AML-193 (cell line): ENCODE measurements at places on chromosomes 7 and 10.
A peak's percentile ranks its signal among the peaks of the same experiment; 100 is the strongest.

DNA sequence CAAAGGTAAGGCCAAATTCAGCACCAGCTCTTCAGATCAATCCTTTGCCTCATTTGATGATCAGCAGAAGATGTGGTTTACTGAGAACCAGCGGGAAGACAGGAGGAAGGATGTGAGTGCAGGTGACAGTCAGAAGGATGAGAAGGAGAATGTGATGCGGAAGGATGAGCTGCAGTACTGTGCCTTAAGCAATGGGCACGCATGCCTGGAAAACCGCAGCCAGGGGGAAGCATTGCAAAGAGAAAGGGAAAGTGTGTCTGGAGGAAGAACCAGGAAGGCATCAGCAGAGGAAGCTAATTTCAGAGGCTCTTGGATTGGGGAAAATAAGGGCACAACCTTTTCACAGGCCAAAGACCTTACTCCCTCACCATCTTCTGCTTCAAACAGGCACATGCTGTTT, 25.7 kb downstream of the C10orf71 start:
- no peak for DNase-seq

- DNase-seq, result no peak
Observed at GRCh38 chr7:158077934-158078910, 509.4 kb downstream of the PTPRN2 start.

DNA sequence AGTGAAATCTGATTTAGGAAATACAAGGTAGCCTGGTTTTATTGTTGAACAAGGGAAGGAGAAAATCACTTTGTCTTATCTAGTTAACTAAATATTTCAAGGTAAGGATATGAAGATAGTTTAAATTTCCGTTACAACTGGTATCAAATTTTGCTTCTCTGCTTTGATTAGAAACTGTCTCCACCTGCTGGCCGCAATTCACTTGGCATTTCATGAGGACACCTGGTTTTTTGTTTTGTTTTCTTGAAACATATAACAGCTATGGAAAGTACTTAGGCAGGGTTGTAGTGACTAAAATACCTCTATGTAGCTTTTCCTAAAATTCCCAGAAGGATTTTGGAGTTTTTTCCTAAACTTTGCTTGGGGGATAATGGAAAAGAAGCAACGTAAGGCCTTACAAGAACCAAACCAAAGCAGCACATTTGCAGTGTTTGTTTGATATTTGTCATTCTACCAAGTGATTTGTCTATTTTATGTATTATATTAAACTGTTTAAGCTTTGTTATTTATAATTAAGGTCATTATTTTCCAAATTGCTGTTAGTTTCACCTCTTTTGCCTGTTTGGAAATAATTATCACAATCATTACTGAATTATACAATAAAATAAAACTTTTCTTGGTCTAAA, 73.6 kb downstream of the AHCYL2 start:
- DNase-seq, result peak; percentile 56

- no peak for DNase-seq
Observed at GRCh38 chr7:101119876-101120275, 7.0 kb upstream of the SERPINE1 start.

DNA sequence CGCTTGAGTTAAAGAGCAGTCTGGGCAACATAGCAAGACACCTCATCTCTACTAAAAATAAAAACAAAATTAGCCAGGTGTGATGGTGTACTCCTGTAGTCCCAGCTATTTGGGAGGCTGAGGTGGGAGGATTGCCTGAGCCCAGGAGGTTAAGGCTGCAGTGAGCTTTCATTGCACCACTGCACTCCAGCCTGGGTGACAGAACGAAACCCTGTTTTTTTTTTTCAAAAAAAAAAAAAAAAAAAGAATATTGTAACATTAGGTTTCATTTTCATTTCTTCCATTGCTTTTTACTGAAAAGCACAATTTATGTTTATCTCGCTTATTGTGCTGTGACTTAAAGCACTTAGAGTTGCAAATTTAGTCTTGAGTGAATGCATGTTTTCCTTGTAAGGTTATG, 80.0 kb downstream of the MLLT10 start:
- no peak for DNase-seq

GRCh38 chr7:2443491-2443890, 32.7 kb downstream of the GRIFIN start:
- DNase-seq, result no peak

GRCh38 chr10:103416436-103417147, 20.2 kb downstream of the PDCD11 start:
- DNase-seq, result peak; percentile 54

DNA sequence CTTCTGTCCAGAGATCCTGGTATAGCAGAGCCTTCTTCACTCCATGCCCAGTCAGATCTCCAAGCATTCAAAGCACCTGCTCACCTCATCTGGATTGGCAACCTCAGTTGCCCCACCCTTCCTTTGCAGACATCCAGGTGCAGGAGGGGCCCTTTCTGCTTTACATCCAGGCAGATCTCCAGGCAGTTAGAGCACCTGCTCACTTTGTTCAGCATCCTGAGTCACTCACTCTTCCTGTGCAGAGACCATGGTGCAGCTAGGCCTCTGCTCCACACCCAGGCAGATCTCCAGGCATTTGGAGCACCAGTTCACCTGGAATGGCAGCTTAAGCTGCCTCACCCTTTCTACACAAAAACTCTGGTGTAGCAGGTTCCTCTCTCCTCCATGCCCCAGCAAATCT, 153.1 kb downstream of the CDK14 start:
- no peak for DNase-seq

DNA sequence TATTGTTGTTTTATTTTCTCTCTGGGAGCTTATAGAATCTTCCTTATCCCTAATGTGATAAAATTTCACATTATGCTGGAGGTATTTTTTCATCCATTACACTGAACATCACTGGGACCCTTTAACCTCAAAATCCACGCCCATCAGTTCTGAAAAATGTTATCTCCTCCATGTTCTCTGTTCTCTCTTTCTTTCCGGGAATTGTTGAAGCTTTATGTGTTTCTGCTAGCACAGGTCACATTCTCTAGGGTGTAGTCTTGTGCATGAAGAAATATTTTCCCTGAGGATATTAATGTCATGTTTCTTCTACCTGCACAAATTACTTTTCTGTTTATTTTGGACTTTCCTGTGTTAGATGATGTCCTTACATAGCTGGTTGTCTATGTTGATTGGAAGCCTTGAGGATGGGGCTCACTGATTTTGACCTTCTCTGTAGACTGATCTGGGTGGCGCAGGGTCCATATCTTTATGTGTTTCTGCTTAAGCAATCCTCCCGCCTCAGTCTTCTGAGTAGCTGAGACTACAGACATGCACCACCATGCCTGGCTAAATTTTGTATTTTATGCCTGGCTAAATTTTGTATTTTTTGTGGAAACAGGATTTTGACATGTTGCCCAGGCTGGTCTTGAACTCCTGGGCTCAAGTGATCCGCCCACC, 31.4 kb upstream of the IL6 start:
- DNase-seq, result no peak

- no peak for DNase-seq
Observed at GRCh38 chr10:32744321-32744720, 213.7 kb downstream of the ITGB1 start.

DNA sequence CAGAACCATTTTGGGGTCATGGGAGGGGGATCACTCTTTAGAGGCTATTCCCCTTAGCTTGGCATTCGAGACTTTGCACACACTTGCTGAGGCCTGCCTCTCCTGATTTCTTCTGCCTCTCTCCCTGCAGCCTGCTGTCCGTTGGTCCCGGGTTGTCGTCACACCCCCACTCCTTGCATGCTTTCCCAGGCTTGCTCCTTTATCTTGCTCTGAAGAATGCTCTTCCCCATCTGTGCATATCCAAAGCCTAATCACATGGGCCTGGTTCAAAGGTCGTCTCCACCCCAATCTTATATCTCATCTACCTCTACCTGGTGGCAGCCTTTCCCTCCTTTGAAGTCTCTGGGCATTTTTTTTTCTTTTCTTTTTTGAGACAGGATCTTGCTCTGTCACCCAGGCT, 24.3 kb upstream of the EMX2 start:
- DNase-seq, result no peak

DNA sequence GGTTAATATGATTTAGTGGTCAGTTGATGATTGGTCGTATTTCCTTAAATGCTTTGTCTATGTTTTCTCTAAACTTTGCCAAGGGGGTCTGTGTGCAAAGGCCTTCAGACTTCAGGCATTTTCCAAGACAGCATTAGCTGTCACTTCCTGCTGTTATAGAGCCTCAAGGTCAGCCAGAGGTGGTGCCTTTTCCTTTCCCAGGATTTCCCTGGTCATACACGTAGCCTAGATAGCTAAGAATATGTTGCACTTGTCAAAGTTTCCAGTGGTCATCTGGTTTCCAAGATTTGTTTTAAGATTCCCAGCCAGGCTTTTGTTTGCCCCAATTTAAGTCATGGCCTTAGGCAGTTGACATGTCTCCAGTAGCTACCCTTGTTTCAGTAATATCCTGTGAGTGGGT, 133.2 kb upstream of the IGFBP3 start:
- no peak for DNase-seq

GRCh38 chr7:2431260-2431867, 28.0 kb downstream of the CHST12 start:
- DNase-seq, result peak; percentile 59

GRCh38 chr7:157361537-157361936, 24.7 kb downstream of the DNAJB6 start:
- DNase-seq, result no peak
